ENCODE measurements at places on chromosomes 4 and X.

GRCh38 chr4:109162759-109163158 is 139.7 kb downstream of the COL25A1 start:
- DNase-seq, result no peak

- DNase-seq, result no peak
Observed at GRCh38 chrX:54093571-54093970, 49.3 kb upstream of the PHF8 start.

DNA sequence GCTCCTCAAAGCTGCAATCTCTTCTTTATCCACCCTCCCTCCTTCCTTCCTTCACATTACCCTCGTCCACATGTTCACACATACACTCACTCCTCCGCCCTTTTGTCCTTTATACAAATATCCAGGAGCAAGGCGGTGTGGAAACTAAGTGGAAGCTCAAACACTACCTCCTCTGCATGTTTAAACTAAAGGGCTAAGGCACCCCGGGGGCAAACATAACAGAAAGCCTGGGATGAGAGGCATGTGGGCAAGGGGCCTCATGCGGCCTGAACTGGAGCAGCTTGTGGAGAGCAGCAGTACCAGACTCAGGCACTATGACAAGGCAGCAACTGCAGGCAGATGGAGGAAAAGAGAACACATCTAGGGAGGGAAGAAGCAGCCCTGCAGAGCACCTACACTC is 9.5 kb downstream of the MAB21L2 start:
- DNase-seq, result no peak

DNA sequence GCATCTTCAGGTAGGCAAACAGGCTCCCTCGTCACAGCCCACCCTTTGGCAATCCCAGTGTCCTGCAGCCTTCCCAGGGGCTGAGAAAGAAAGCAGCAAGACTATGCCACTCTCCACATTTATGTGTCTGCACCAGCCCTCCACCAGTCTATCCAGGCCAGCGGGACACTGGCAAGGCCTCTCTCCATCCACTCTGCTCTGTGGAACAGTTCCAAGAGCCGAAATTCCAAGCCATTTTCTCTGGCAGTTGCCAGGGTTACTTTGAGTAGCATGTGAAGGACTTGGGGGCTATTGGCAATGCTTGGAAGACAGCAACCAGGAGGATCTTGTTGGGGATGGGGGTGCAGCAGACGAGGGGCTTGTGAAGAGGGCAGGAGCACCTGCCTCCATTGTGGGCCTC is 52.1 kb downstream of the TSC22D3 start:
- no peak for DNase-seq

DNA sequence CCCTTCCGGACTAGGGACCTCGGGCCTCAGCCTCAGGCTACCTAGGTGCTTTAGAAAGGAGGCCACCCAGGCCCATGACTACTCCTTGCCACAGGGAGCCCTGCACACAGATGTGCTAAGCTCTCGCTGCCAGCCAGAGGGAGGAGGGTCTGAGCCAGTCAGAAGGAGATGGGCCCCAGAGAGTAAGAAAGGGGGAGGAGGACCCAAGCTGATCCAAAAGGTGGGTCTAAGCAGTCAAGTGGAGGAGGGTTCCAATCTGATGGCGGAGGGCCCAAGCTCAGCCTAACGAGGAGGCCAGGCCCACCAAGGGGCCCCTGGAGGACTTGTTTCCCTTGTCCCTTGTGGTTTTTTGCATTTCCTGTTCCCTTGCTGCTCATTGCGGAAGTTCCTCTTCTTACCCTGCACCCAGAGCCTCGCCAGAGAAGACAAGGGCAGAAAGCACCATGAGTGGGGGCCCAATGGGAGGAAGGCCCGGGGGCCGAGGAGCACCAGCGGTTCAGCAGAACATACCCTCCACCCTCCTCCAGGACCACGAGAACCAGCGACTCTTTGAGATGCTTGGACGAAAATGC is at the start of gene WAS:
TSS of gene WAS (plus strand) at position 389 of the 572 bp plus-strand sequence. CDS start at position 444, 55 bp downstream.
- no peak for DNase-seq

DNA sequence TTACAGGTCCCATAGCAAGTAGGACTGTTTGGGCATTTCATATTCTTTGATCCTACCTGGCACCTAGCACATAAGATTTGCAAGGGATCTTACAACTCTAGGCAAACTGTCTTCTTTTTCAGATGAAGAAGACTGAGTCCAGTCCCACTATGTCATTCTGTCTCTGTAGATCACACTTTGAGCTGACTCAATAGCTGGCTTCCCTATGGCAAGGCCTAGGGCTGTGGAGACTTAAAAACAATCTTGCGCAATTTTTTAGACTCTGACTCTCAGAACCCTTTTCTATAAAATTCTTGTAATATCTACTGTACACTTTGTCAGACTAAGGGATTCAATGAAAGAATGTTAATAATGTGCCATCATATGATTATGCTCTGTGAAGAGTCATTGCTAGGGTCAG is 26.7 kb downstream of the OTC start:
- DNase-seq, result no peak

DNA sequence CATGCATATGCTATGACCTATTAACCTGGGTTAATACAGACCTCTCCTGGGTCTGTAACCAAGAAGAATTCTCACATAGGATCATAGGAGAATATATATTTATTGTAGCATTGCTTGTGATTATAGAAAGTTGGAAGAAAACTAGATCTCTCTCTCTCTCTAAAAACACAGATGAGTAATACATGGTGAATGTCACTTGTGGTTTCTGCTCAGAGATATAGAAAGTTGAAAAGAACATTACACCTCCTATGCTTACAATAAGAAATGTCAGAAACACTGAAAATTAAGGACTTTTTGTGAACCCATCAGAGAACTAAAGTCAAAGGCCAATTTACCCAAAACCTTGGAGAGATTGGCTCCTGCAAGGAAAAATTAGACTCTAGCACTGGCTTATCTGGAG is 1389.5 kb downstream of the FAM133A start:
- DNase-seq, result no peak

DNA sequence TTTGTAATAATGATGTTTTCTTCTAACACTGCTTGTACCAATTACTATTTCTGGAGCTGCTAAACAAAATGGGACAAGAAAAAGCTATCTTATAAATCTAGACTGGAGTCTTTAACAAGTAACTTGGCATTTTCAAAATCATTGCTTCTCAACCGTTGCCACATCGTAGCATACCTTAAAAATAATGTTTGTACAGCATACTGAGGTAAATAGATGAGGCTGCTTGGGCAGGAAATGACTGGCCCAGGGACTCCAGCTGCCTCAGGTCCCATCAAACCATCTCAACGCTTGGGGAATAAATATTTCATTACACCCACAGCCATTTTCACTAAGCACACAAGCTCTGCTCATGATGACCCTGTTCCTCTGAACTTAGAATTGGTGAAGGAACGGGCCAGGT is 115.1 kb downstream of the SPANXA1 start:
- no peak for DNase-seq

DNA sequence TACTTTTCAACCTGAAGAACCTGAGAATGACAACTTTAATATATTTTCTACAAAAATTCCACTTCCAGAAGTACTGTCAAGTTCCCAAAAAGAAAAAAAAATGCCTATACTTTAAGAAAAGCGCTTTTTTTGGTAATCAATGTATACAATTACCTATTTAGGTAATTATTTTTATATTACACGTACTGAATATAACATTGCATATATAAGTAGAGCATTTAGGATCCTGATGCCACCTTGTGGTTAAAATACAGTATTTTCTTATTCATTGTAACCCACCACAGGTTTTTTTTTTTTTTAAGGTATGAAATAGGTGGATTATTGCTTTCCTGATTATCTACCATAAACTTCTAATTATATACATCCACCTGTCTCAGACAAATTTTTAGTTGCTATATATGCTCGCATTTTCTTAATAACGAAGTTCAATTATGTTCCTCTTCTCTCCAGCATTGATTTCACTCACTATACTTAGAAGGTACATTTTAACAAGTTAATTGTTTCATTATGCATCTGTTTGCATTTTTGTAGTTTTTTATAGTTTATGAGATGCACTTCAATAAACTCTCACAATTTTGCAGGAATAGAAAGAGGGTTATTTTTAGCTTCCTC is 5.2 kb downstream of the MAP9 start:
- DNase-seq, result no peak

GRCh38 chr4:127533028-127533700 is 99.6 kb upstream of the INTU start:
- DNase-seq, result no peak

DNA sequence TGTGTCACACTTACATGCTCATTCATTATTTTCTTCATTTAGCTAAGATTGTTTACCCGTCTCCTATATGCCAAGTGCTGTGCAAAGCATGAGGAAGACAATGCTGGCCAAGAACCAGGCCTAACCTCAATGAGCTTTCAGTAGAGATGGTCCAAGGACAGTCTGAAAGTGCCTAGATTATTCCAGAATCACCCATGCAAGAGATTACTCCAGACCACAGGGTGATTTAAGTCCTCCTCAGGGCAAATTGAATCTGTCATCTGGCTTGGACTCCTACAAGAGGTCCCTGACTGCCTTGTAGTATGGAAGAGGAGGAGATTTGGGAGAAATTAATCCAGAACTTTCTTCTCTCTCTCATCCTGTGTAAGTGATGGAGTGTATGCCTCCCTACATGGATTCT is 99.4 kb upstream of the NDP start:
- DNase-seq, result no peak

- DNase-seq, result no peak
Observed at GRCh38 chr4:17323554-17324385, 188.1 kb downstream of the QDPR start.

DNA sequence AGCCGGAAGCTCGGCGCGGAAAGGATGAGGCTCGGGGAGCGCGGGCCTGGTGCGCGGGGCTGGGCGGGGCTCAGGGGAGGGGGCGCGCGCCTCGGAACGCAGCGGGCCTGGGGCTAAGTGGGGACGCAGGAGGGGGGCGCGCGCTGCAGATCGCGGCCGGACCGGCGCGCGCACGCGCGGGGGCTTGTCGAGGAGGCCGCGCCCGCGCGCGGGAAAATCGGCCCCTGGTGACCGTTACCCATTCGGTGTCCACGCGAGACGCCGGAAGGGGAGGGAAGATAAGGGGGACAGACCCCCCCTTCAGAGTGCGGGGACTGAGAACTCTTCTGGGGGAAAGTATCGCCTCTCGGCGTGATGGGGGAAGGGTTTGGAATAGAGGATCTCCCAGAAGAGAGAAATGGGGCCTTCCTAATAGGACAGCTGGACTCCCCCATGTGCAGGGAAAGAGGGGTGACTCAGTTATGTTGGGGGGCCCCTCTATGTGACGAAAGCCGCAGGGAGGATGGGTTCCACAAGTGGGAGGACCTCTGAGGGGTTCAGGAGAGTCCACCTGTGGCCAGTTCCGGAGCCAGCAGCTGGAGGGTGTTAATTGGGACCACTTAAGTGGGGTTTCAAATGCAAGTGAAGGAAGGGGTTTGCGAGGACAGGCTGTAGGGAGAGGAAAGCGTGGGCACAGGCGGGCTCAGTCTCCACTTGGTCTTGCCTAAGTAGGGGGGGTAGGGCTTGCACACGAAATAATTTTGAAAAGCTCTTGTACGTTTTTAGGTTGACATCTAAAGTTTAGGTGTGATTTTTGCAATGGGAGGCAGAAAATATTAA is 584 bp downstream of the SUV39H1 start:
- DNase-seq, result no peak

- no peak for DNase-seq
Observed at GRCh38 chrX:135302269-135302873, 6.9 kb upstream of the ETDC start.

DNA sequence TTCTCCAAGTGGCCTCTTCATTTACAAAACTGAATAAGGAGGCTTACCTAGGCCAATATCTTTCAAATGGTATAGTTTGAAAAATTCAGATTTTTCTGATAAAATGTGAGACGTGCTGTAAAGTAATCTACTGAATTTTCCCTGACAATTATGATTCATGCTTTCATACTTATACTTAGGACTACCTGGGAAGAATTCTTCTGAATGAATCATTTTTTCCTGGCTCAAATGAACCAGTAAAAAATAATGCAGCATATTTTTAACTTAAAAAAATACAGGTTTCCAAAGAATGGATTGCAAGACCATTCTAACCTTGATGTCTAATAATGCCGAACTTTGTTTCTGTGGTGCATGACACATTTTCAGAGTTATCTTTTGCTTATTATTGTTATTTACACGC is 375.4 kb downstream of the ZNF674 start:
- no peak for DNase-seq

GRCh38 chrX:119757979-119758730 is at the start of gene SOWAHD:
Gene SOWAHD (plus strand): TSS chrX:119758588. CDS start chrX:119758668, 80 bp downstream.
- DNase-seq, result no peak

GRCh38 chr4:80989921-80990544 is 40.5 kb upstream of the BMP3 start:
- DNase-seq, result no peak

DNA sequence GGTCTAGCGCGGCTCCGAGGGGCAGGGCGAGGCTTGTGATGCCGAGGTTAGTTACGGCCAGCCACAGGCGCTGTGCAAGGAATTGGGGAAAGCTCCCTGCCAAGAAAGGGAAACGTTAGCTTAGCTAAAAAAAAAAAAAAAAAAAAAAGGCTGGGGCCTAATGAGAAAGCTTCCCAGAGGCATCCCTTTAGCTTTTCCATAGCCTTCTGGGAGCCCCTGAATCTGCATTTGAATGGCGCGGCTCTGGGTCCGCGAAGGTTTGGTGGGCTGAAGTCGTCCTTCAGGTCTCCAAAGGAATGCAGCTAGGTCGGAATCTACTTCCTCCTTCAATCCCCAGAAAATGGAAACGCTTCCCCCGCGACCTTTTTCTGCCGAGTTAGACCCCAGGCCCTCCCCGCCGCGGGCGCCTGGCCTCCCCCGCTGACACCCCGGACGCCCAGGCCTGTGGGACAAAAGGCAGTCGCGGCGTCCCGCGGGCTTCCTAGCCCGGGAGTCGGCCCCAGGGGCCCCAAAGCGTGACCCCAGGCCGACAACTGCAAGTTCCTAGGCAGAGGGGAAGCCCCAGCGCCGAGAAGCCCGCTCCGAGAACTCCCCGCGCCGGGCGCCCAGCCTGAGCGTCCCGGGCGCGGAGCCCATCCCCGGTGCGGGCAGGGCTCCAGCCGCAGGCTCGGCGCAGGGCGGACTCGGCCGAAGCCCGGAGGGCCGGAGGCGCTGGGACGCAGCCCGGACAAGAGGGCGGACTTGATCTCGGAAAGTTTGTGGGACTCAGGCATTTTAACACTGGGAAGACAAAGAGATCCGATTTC is 605 bp upstream of the FAT1 start:
- no peak for DNase-seq

DNA sequence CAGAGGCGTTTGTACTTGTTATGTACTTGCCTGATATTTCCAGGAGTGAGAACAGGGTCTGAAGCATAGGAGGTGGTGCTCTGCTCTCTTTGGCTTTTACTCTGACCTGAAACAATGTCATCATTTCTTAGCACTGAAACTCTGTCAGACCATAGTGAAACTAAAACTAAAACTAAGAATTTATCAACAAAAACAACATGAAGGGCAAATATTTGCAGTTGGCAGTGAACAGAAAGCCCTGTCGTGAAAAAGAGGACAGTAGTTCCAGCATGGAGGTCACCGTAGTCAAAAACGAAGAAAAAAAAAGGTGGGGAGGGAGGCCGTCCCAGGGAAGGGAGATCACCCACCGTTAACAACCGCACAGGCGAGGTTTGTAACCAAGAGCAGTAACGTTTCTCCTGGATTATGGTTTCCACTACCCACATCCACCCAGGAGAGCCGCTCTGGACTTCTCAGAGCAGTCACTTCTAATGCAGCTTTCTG is 97.5 kb downstream of the ANK2 start:
- DNase-seq, result no peak

GRCh38 chrX:1750267-1750666 is 135.4 kb downstream of the ASMT start:
- no peak for DNase-seq

Data from D721Med (cell line).